MG63 (cell line): ENCODE measurements at places on chromosomes 13 and 19.

GRCh38 chr13:32955881-32956594, 60.2 kb upstream of the KL start:
- no peak for DNase-seq

DNA sequence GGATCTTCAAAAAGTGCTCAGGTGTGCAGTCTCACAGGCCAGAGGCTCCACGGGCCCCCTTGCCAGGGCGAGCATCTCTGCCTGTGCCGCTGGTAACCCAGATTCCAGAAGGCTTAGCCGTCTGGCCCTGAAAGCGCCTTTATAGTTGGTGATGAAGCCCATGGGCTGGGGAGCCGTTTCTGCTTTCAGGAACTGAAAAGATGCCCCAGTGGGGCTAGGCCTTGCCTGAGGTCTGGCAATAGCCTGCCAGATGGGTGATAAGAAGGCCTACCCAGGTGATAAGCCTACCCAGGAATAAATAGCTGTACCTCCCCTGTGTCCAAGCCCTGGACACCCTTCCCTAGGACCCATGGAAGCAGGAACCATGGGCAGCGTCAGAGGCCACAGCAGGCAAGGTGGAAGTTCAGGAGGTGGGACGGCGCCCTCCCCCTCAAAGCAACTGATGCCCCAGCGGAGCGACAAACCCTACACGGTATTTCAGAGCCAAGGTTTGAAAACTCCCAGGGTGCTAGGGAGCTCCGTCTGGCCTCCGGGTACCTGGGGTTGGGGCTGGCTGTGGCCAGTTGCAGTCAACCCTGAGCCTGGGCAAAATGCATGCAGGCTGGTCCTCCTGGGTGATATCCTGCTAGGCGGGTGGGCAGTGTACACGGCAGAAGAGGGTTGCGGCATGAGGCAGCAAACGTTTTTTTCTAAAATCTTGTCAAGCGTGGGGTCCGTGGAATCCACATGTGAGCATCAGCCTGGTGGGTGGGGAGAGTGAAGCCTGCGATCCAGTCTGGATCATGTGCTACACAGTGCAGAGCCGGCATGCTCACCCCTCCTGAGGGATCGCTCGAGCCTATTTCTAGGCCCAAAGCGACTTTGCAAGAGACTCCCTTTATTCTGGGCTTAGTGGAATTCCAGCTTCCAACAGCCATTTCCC, 45.3 kb downstream of the ACTN4 start:
- DNase-seq = no peak

DNA sequence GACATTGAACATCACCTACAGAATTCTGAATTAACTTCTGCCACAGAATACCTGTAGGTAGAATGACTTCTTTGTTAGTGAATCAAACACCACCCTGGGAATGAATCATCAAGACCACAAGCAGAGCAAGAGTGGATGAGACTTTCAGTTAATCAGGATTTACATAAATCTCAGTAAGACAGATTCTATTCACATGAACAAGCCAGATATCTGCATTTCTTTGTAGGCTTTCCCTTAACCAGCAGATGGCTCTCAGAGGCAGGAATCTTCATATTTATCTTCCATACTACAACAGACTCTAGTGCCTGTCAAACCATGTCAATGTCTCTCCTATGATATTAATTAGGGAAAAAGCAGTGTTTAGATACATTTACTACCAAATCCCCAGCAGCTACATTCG, 412.1 kb downstream of the KLF12 start:
- no peak for DNase-seq

DNA sequence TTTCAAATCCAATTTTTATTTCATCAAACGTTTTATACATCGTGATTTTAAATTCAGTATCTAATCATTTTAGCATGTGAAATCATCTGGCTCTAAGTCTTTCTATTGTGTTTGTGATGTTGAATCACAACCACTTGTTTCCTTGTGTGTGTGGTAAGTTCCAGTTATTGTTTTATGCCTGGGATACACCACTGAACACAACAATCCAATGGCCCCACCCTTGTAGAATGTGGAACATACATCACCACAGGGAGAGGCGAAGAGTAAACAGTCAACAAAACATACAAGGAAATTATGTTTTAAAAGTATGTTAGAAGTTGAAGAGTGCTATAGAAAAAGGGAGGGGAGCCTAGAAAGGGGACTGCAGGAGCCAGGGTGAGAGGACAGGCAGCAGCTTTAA, 100.5 kb downstream of the EPSTI1 start:
- DNase-seq = no peak

DNA sequence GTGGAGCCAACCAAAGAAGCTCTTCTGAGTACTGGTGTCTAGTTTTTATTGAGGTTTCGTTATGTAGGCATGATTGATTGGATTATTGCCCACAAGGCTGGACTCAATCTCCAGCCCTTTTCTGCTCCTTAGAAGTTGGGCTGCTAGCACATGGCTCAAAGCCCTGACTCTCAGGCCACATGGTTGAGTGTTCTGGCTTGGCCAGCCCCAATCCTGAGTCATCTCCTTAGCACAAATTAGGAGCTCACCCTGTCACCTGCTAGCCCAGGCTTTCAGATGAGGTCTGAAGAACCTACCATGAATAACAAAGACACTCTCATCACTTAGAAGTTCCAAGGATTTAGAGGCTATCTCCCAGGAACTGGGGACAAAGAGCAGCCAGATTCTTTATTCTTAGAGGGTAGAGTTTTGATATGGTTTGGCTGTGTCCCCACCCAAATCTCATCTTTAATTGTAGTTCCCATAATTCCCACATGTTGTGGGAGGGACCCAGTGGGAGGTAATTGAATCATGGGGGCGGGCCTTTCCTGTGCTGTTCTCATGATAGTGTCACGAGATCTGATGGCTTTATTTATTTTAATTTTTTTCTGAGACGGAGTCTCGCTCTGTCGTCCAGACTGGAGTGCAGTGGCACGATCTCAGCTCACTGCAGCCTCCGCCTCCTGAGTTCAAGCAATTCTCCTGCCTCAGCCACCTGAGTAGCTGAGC, 11.3 kb downstream of the DPY19L3 start:
- DNase-seq = peak; percentile 73

DNA sequence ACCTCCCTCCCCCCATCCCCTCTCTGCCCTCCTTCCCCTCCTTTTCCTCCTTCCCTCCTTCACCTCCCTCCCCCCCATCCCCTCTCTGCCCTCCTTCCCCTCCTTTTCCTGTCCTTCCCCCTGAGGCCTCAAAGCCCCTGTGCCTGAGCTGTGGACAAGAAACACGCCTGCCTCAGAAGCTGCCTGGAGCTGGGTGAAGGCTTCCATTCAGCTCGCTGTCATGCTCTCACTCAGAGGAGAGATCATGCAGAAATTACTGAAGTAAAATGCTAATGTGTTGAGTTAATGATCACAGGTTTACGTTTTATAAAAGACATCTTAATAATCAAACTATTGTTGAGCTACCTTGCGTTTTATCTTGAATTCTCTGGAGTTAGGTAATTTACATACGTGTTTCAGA, 114.5 kb downstream of the ATP11A start:
- DNase-seq = no peak

- no peak for DNase-seq
These were observed 116.9 kb downstream of the USP12 start for GRCh38 chr13:27054760-27055159.

DNA sequence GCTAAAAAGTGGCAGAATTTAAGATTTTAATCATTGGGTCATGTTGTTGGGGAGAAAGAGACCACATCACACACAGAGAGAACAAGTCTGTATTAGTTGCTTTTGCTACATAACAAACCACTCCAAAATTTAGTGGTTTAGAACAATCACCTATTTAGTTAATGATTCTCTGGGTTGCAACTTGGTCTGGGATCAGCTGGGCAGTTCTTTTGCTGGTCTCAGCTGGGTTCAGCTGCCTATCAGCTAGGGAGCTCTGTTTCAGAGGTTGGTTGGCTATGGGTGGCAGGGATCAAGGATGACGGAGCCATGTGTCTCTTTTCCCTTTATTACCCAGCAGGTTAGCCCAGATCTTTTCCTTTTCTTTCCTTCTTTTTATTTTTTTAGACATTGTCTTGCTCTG, 8.9 kb downstream of the PINLYP start:
- DNase-seq = no peak

- DNase-seq = no peak
These were observed 21.5 kb downstream of the ZNF574 start for GRCh38 chr19:42097461-42097860.

DNA sequence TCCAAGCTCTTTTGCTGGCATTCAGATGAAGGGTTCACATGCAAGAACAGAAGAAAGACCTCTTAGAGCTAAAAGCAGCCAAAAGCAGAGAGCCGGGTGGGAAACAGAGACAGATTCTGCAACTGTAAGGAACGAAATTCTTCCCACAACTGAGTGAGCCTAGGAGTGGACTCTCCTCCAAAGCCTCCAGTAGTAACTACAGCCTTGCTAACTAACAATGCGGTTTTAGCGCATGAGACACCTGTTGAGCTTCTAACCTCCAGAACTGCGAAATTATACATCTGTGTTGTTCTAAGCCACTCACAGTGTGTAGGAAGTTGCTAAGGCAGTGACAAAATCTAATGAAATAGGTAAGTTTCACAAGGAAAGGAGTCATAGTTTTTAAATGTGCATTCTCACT, 98.1 kb upstream of the SLITRK1 start:
- DNase-seq = no peak

DNA sequence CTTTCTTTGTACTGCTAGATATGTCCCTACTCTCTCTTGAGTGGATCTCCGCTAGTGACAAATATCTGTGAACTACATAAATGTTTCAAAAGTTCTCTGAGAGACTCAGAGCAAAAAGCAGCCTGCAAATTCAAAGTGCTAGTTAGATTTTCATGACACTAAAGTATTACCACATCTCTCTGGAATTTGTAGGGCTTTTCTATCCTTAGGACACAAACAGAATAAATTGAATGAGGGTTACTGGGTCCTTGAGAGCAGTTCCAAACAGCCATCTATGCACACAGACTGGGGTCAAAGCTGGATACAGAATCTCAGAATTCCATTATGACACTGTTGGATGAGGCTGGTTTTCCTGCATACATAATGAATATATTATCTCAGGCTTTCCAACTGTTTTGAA, 953.2 kb downstream of the DIAPH3 start:
- DNase-seq = no peak

DNA sequence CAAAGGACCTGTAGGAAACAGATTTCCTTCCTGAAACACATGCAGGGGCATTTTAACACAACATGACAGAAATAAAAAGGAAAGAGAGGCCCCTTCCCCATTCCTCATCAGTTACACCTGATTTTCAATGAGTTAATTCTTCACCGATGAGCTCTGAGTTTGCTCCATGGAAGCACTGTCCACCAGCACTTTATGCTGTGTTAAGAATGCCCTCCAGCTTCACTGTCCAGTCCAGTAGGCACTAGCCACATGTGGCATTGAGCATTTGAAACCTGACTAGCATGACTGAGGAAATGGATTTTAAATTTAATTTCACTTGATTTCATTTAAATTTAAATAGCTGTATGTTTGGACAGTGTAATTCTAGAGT, 217.2 kb upstream of the SLC10A2 start:
- DNase-seq = no peak

- DNase-seq = no peak
These were observed 1315.4 kb downstream of the SLITRK1 start for GRCh38 chr13:82566864-82567263.

GRCh38 chr13:100154842-100155416, 66.0 kb downstream of the PCCA start:
- no peak for DNase-seq
